Right ventricle myocardium inferior (tissue), 1 donor: ENCODE measurements at places on chromosomes 2 and 18. TPM values are rescaled to one million over a fixed set of nuclear protein-coding genes. Genes with fewer than 3 reads are reported as not detected.

- DNase-seq: no peak
These were observed 7.2 kb upstream of the SFXN5 start for GRCh38 chr2:73078457-73079411.

GRCh38 chr18:73791081-73791480 is 356.6 kb downstream of the FBXO15 start:
- no peak for DNase-seq

GRCh38 chr18:12765586-12765985 is 62.7 kb downstream of the PSMG2 start:
- no peak for DNase-seq

DNA sequence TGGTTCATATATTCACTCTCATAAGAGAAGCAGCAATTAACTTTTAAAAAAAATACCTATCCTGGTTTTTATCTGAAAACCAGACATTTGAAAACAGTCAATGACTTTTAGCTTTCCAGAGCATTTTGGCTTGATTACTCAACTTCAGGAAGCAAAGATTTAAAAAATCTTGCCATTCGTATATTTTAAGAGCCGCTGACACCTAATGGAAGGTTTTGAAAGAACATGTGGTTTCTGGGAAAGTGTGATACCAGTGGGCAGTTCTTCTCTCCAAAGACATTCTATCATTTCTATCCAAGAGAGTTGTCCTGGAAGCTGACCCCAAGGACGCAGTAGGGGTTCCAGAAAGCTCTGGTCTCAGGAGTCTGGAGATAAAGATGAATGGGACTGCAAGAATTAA is 234.7 kb downstream of the TTC32 start:
- DNase-seq: no peak

DNA sequence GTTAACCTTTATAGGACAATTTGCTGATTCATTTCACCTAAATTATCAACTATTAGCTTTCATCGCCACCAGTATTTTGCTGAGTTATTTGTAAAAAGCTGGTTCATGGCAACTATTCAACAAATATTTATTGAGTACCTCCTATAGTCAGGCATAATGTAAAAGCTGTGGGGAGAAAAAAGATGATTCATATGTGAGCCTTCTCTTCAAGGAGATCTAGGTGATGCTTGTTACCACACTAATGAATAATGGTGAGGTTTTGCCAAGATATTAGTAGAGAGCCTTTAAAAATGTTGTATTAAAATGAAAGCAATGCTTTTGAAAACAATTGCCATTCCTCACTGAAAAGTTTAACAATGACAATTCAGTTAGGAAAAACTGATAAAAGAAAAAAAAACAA is 187.8 kb downstream of the ANKRD44 start:
- no peak for DNase-seq

GRCh38 chr2:74689671-74690070 is 35.6 kb downstream of the SEMA4F start:
- DNase-seq: no peak

- DNase-seq: no peak
These were observed 5.6 kb downstream of the NMUR1 start for GRCh38 chr2:231524477-231525247.

DNA sequence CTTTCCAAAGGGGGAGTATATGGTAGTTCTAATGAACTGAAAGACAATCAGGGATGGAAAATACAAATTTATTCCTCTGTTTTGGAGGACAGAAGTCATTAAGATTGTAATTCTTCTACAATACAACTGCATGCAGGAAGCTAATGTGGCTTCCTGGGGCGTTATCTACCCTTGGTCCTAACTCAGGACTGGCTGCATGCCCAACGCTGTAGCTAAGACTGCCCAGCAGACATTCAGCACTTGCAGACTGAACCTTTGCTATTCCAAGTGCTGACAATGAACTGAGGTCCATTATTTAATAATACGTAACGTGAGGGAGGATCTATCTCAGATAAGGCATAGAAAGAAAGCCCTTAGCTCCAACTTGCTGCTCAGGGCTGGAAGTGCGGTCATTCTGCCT is 53.2 kb downstream of the ZAP70 start:
- DNase-seq: no peak

DNA sequence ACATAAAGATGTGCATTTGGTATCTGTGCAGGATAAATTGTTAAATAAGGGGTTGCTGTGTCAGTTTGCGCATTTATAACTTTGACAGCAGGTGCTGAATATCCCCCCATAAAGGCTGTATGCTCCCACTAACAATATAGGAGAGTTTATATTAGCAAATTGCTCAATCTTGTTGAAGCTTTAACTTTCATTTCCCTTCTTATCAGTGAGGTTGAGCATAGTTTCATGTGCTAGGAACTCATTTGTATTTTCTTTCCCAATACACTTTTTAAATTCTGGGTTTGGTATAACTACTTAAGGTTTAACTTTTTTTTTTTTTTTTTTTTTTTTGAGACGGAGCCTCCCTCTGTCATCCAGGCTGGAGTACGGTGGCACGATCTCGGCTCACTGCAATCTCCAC is 89.0 kb downstream of the FAM117B start:
- DNase-seq: no peak

DNA sequence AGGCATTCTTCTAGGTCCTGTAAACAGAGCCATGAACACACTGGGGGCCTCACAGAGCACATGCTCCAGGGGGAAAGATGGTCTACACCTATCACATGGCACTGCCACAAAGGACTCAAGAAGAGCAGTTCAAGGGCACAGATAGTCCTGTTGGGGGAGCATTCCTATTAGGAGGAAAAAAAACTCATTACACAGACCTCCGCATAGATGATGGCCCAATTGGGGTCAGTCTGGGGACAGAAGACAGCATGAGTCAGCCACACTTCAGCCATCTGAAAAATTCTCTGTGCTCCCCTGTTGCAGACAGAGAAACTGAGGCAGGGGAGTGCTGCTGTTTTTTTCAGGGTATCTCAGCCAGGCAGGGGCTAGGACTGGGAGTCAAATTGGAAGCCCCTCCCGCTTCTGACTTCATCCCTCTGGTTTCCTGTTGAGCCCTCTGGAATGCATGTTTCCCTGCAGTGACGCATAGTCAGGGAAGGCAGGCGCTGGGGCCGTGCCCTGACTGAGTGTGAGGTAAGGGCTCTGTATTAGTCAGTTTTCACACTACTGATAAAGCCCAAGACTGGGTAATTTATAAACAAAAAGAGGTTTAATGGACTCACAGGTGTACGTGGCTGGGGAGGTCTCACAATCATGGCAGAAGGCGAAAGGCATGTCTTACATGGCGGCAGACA is 67.9 kb downstream of the RHOB start:
- no peak for DNase-seq

GRCh38 chr2:5315512-5315911 is 376.7 kb upstream of the SOX11 start:
- DNase-seq: no peak

GRCh38 chr2:42385225-42385624 is 24.2 kb upstream of the COX7A2L start:
- no peak for DNase-seq

- DNase-seq: no peak
These were observed 132.0 kb downstream of the NYAP2 start for GRCh38 chr2:225531559-225531958.

RIT2 gene
- total RNA-seq: not detected

PLGLB2 gene
- total RNA-seq: 2.0 TPM

SYT4 gene
- total RNA-seq: 1.2 TPM

KLHL41 gene
- total RNA-seq: 159 TPM

PDE1A gene
- 14.6 TPM for total RNA-seq

PRKAG3 gene
- not detected for total RNA-seq

C2orf80 gene
- total RNA-seq: not detected

KIF1A gene
- total RNA-seq: 1.5 TPM

NAT8 gene
- not detected for total RNA-seq

C2orf66 gene
- total RNA-seq: not detected

CPLX4 gene
- not detected for total RNA-seq

SCN9A gene
- total RNA-seq: 1.8 TPM

ERBB4 gene
- total RNA-seq: 12.4 TPM
